OCI-LY7 (cell line): ENCODE measurements at places on chromosomes 6 and 20. TPM values are rescaled to one million over a fixed set of nuclear protein-coding genes. Genes with fewer than 3 reads are reported as not detected.

The HLA-DQB1 gene
- 16.5 and 20.9 TPM in 2 replicates for total RNA-seq

The OGFRL1 gene
- total RNA-seq, result 32.9 and 35.8 TPM in 2 replicates

The ENPP4 gene
- 8.8 and 9.2 TPM in 2 replicates for total RNA-seq

The TPBG gene
- total RNA-seq, result not detected in 2 replicates

GRCh38 chr6:155177363-155177961 lies 86.4 kb upstream of the CLDN20 start:
- DNase-seq, result peak; percentile 86

DNA sequence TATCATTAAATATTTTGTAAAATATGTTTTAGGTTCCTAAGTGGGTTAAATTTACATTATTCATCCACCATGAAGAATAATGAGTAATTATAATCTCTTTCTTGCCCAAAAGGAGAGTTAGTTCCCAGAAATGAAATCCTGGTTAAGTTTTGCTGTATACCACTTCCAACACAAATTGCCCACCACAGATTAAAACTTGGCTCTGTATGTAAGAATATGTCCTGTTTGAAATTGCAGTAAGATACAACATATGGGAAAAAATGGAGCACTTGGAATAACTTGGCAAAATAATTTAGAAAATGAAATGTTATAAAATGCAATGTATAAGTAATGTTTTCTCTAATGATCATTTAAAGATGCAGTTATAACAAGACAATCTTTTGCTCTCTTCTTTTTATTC lies 64.3 kb upstream of the GJE1 start:
- DNase-seq, result no peak

DNA sequence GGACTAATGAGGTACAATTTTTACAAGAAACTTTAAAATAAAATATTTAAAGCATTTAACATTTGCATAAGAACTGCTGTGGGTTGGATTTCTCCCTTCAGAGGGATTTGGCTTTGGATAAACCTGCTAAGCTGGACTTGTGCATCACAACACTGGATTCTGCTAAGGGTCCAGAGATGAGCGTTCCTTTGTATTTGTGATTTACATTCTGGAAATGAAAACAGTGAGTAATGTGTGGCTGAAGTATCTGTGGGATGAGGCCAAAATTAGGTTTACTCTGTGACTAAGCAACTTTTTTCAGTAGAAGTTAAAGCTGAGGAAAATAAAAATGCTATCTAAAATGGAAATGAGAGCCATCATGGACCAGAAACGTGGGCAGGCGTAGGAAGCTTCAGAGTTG lies 494.3 kb downstream of the EPM2A start:
- DNase-seq, result no peak

DNA sequence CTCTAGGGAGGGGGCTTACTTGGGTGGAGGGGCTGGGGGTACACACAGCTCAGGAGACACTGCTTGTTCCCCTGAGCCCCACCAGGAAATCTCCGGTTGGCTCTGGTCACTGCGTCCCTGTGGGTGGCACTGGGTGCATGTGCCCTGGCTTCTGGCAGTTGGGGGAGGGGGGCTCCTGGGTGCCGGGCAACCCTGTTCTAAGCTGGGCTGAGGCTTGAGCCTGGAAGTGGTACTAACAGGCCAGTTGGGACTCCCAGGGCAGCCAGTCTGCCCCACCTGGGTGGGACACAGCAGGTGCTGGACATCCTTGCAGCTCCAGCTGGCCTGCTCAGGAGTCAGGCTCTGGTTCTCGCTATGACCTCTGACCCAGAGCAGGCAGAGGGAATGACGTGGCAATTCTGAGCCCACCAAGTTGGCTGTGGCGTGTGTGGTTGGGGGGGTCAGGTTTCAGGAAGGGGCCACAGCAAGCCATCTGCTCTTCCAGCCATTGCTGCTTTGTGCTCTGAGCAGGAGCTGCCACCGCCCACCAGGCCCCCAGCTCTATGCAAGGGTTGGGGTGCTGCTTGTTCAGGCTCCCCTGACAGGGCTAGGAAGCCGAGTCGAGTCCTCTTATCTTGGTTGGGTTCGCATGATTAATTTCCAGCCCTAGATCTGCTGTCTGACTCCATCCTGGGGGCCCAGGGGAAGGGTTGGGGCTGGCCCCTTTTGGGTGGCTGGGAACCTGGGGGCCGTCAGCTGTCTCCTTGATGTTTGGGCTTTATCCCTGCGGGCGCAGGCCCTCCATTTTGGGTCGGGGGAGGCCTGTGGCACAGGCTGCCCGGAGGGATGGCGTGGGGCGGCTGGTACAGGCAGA lies 590 bp downstream of the C20orf204 start:
- DNase-seq, result no peak

DNA sequence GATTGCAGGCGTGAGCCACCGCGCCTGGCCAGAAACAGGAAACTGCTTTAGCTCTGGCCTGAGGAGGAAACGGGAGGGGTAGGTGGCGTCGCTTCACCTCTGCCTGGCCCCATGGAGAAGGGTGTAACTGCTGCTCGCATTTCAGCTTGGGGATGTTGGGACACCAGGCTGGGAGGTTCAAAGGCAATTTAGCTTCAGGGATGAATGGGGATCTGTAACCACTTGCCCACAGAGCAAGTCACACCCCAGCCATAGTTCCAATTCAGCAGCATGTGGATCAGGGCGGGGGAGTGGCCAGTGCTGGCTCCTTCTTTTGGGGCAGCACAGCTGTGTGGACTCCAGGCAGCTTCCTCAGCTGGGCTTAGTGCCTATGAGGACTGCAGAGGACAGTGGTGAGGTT lies 34.8 kb upstream of the NUP153 start:
- DNase-seq, result no peak

DNA sequence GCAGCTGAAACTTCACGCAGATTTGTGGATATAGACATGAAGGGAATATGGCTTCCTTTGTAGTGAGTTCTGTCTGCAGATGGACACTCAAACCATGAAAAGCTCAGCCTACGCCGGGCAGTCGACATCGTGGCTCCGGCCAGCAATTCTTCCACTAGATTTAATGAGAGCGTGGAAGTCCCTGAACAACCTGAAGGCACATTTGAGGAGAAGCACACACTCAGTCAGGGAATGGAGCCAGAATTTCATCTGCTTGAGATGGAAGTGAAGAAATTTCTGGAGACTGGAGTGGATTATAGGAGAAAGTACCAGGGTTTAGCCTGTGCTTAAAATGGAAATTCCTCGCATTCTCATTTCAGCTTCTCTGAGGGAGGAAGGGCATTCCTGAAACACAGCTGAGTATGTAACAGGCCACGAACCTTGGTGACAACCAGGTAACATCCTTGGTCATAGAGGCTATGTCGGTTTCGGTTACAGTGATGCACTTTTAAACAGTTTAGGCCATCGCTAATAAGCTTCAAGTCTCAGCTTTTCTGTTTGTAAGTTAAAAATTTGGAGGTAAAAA lies 80.5 kb upstream of the AGPAT4 start:
- no peak for DNase-seq

DNA sequence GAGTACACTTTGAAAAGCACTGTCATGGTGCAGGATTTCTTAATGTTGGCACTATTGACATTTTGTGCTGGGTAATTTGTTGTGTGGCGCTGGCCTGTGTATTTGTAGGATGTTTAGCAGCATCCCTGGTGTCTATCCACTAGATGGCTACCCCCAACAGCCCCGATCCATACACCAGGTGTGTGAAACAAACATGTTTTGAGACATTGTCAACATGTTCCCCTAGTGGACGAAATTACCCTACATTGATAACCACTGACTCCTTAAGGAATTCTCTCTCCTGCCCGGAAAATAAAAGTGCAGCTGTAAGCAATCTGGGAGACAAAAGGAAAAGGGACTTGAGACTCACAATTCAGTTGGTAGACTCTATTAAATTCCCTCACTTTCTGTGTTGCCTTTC lies 52.6 kb upstream of the TMEM200A start:
- DNase-seq, result no peak

DNA sequence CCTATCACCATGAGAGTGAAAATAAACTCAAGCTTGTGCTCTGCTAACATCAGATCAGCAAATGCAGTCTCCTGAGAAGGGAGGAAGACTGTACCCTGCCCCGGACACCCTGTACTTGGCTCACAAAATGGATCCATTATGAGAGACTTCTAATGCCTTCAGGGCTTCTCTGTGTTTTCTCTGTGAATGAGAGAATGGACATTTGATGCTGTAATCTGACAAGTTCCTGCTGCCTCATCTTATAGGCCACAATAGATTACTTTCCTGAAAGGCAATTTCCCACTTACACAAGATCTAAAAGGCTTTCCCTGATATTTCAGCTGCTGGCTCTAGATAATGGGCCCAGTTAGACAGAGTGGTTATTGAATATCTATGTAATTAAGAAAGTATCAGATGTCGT lies 117.2 kb downstream of the OTOR start:
- DNase-seq, result no peak

GRCh38 chr20:44516491-44516890 lies 5.4 kb downstream of the SERINC3 start:
- DNase-seq, result no peak

DNA sequence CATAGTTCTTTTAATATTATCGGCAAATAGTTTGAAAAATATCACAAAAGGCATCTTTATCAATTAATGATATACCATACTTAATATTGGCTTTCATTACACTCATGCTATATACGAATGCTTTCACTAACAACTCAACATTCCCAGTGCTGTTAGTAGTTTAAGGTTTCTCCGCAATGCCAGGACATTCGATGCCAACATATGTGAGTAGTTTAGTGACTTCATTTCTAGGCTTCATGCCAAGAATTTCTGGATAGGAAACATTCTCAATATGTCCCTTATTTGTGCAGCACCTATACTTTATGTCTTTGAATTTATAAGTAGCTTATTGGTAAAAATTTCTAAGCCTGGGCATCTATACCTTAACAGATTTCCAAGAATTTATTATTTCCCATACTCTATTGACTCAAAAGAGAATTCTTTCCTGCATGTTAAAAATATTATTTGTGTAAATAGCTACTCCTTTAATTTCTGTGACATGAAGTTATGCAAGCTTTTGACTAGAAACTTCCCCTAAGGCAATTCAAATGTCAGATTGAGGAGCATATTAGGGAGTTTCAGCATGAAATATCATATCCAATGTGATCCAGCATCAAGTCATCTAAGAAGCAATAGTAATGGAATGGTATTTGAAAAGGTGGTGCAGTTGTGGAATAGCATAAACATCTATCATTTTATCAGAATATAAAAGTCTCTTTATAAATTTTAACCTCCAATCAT lies 236.0 kb upstream of the STXBP5 start:
- DNase-seq, result no peak
